ENCODE measurements at places on chromosomes 3 and 15. TPM values are rescaled to one million over a fixed set of nuclear protein-coding genes. Genes with fewer than 3 reads are reported as not detected.

DNA sequence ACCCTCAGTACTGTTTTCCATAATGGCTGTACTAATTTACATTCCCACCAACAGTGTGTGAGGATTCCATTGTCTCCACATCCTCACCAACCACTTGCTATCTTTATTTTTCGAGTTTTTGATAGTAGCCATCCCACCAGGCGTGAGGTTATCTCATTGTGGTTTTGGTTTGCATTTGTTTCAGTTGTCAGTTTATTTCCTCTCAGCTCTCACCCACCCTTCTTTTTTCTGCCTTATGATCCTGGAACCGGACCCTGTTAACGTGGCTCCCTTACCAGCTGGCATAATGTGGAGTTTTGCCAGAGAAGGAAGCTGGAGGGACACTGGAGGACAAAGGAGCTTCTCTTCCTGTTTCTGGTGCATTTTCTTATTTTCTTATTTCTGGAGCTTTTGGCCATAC, 25.1 kb upstream of the SH3GL3 start:
- no peaks in the 10 kb centered on the region for H3K27me3 ChIP-seq
- no peaks in the 10 kb centered on the region for H3K36me3 ChIP-seq
- no peaks in the 10 kb centered on the region for H3K4me1 ChIP-seq

Gene IP6K2
- total RNA-seq: 76.9 TPM

- H3K36me3 ChIP-seq: no peaks in the 10 kb centered on the region
- peaks cover 2% of the 10 kb centered on the region for H3K27me3 ChIP-seq
- H3K4me3 ChIP-seq: no peak overlapping the region
- no peak overlapping the region for H3K27ac ChIP-seq
- DNase-seq: peak; percentile 53
These were observed 90.2 kb downstream of the LINGO1 start for GRCh38 chr15:77542491-77543001.

DNA sequence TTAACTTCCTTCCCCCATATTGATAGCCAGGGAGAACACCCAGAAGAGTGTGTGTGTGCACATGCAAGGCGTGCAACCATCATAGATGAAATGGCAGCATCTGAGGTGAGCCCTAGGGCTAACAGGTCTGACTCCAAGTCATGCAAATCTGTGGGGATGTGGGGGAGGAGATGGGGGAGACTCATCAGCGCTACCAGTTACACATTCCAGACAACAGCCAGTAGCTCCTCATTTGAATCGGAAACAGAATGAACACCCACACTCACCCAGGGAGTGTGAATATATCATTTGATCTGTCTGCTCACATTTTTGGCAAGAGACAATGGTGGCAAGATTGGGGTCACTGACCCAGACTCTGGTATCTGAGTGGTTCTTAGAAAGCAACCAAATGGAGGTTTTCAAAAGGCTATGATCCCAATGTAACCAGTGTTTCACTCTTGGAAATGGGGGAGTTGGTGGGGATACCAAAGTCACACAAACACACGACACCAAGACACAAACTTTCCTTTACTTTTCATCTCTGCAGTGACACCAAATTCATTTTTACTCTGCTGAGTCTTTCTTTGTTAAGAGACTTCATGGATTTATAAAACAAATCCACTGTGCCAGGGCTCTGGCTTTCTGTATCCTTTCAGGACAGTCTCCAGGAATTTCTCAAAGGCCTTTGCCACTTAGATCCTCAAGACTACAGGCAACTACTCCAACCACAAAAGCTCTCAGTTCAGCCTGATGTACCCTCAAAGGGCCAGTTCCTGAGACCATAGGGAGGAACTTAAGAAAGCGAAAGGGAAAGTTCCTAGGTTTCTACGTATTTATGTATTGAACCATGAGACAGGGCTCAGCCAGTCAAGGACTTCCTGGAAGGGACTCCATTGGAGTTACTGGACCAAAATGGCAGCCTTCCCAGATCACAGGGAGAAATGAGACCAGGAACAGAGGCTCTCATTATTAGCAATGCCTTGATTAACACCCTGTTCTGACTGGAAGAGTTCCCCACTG, 2.2 kb downstream of the CDCP1 start:
- H3K4me3 ChIP-seq: no peak overlapping the region
- peaks cover 16% of the 10 kb centered on the region for H3K4me1 ChIP-seq
- H3K27me3 ChIP-seq: peaks cover 9% of the 10 kb centered on the region
- H3K27ac ChIP-seq: 0 out of 2 replicates have a peak overlapping the region, but pooled peaks have one; percentile 13

- peaks cover 2% of the 10 kb centered on the region for H3K4me1 ChIP-seq
- no peak for DNase-seq
- H3K4me3 ChIP-seq: no peak overlapping the region
These were observed 27.3 kb downstream of the CYP11A1 start for GRCh38 chr15:74340150-74340549.

DNA sequence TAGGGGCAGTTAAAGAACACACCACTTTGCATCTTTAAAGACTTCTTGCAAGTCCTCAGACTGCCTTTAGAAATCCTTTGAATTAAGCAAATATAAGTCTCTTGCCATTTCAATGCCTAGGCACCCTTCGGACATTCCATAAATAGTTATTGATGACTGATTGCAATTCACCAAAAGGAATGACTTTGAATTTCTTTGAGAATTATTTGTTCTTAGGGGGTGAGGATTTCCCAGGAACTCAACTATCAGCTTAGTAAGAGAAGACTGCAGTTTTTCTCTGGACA, 495 bp upstream of the MYEF2 start:
- no peak overlapping the region for H3K27ac ChIP-seq
- H3K27me3 ChIP-seq: 0 out of 2 replicates have a peak, but pooled peaks cover 2% of the 10 kb centered on the region
- H3K4me1 ChIP-seq: no peaks in the 10 kb centered on the region
- no peaks in the 10 kb centered on the region for H3K36me3 ChIP-seq
- peak overlapping the region; percentile 93 for H3K4me3 ChIP-seq
